Fibroblast of villous mesenchyme (primary cell): ENCODE measurements at places on chromosomes 7 and 10. TPM values are rescaled to one million over a fixed set of nuclear protein-coding genes. Genes with fewer than 3 reads are reported as not detected.

- peak; percentile 70 for DNase-seq
These were observed 5.4 kb upstream of the YWHAG start for GRCh38 chr7:76364198-76364584.

PPP1R17 gene
- not detected in 2 replicates for total RNA-seq

- peak; percentile 19 for DNase-seq
These were observed 156.4 kb downstream of the PHTF2 start for GRCh38 chr7:77954773-77955555.

GRCh38 chr10:101649525-101650085, 45.4 kb downstream of the FBXW4 start:
- no peak for DNase-seq

- DNase-seq: peak; percentile 23
These were observed 87.0 kb downstream of the LARP4B start for GRCh38 chr10:844552-844951.

LLCFC1 gene
- not detected in 2 replicates for total RNA-seq

GRCh38 chr7:2962865-2963264, 80.8 kb downstream of the CARD11 start:
- DNase-seq: no peak

- DNase-seq: no peak
These were observed 104.7 kb downstream of the PHF14 start for GRCh38 chr7:11078247-11078834.

CAMK1D gene
- 1.3 and 1.9 TPM in 2 replicates for total RNA-seq

- DNase-seq: no peak
These were observed 64.3 kb downstream of the MYL10 start for GRCh38 chr7:101564778-101565211.

DNA sequence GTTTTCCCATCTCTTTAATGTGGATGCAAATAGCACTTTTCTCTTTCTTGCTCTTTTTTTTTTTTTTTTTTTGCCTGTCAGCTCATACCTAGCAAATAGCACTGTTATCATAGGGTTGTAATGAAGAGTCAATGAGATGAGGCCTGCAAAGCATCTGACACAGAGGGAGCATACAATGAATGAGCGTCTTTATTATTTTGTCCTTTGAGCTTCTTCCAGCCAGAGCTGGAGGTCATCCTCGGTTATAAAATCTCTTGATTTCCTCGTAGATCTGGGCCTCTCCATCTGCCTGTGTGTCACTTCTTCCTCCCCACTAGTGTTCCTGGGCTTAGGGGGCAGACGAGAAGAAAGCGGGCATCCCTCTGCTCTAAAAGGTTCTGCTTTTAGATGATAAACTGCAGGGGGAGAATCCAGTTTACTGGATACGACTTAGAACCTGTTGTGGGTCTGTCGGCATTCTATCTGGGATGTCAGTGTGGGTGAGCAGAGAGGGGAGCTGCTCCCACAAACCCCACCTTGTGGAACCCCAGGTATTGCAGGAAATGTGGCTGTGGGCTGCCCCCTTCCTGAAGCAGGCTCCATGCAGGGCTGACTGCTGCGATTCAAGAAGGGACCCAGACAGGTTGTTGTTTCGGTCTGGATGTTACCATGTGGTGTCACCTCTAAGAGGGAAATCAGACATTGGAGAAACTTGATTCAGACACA, 135.8 kb upstream of the GPR26 start:
- DNase-seq: no peak

DNA sequence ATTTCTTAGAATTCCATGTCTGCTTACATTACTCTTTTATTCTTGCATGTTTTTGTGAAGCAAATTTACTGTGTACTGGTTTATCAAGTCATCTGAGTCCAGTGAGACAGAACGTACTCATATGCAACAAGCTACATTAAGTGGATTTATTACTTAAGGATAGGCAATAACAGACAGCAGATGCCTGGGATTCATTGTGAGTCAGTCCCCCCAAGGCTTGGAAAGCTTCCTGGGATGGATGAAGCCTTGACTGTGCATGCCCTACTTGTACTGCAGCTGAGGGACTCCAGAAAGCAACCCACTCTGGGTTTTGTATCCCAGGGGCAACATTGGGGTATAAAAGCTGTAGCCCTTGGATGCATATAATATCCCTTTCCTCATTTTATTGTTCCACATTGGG, 113.4 kb upstream of the RAB18 start:
- DNase-seq: peak; percentile 56

DNA sequence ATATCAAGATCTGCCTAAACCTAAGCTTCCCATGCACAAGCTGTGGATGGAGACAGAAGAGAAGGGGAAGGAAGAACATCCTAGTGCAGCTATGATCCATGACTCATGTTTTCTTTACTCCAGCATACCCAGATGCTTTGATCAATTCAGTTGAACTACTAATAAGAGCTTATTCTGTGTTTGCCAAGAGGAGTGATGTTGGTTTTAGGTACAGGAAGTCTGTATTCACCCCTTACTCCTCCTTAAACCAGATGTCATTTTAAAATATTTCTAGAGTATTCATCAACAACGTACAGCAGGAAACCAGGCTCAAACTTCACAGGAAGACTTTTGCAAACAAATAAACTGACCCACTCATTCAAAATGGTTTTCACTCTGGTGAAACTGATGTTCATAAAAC, 29.2 kb downstream of the PANK1 start:
- peak; percentile 30 for DNase-seq

DNA sequence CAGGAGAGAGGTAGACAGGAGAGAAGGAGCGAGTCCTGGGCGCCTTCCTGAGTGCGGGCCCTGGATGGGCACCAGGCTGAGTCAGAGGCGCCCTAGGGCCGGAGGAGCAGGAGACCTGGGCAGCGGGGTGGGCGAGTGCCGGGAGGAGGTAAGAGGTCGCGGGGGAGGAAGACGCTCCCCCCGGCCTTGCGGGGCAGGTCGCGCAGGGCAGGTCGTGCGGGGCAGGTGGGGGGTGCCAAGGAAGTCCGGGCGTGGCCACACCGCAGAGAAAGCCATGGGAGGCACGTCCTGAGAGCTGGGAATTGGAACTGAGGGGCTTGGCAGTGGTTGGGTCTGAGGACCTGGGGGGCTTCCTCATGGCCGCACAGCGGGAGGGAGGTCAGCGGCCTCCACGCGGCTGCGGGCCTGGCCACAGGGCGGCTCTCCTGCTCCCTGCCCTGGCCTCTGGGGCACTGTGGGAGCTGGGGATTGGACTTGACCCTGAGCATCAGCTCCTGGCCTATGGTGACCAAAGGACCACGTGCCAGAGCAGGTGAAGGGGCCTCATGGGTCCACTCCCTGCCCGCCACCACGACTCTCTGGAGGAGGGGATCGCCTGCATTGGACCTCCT, 935 bp downstream of the MMP21 start:
- no peak for DNase-seq

- DNase-seq: no peak
These were observed 44.5 kb upstream of the SPOCK2 start for GRCh38 chr10:72132854-72133253.

GRCh38 chr10:18217577-18217976, 77.4 kb downstream of the CACNB2 start:
- DNase-seq: no peak

GRCh38 chr7:151853896-151854719, 22.8 kb downstream of the PRKAG2 start:
- DNase-seq: no peak

DNA sequence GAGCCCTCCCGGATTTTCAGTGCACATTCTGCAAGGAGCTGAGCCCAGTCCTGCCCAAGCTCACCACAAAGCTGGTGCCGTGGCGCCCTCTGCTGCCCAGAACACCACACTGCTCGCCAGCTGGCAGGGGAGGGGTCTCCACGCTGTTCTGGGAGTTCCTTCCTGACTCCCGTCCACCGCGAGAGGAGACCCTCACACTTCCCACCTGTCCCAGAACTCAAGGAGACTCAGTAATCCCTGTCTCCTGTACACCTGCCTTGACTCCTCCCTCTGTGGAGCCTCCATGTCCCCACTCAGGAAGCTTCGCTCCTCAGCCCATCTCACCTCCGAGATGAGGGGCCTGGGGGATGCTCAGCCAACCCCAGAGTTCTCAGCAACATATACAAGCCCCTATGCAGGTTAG, 11.3 kb downstream of the C10orf105 start:
- DNase-seq: peak; percentile 24

DNA sequence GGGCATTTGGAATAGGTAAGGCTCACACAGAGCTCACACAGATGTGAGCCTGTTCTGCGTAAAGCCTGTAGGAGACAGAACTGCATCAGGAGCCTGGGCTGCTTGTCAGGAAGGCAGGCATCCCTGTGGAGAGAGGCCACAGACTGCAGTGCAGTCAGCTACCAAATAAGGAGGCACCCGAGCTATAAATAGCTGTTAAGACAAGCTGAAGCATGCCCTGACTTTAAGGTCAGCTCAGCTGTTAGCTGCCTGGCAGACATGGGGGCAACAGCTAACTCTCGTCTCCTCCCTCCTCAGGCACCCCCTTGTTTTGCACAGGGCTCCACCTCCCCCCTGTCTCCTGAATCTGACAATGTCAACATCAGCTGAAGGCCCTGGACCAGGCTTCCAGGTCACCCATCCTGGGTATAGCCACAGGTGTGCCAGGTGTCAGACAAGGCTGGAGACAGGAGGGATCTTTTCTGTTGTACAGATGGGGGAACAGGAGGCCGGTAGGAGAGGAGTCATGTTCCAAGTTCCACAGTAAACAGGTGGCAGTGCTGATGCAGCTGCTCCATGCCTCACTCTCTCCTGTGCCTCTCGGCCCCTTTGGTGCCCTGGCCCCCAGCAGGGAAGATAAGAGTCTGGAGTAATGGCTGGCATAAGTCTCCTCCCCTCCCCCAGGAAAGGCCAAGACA, 27.6 kb upstream of the MKRN1 start:
- DNase-seq: peak; percentile 55

ZNF365 gene
- 6.1 and 8.2 TPM in 2 replicates for total RNA-seq

DNA sequence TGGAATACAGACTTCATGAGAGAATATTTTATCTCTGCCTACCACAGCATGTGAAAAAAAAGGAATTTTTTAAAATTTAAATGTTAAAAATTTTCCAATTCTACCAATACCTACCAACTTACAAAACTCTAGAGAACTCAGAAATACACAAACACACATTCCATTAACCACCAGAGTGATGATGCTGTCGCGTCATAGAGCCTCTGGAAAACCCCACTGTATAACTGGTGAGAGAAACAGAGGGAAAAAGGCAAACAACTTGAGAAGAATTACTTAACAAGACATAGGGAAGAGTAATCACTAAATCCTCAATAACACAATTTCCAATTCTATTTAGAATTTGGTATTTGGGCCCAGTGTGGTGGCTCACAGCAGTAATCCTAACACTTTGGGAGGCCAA, 6.2 kb upstream of the SPOCK2 start:
- no peak for DNase-seq

DYNC1I1 gene
- 0.43 and 1.9 TPM in 2 replicates for total RNA-seq
